Cardiac septum (tissue), 1 donor: ENCODE measurements at places on chromosomes 1 and 21. TPM values are rescaled to one million over a fixed set of nuclear protein-coding genes. Genes with fewer than 3 reads are reported as not detected.

DNA sequence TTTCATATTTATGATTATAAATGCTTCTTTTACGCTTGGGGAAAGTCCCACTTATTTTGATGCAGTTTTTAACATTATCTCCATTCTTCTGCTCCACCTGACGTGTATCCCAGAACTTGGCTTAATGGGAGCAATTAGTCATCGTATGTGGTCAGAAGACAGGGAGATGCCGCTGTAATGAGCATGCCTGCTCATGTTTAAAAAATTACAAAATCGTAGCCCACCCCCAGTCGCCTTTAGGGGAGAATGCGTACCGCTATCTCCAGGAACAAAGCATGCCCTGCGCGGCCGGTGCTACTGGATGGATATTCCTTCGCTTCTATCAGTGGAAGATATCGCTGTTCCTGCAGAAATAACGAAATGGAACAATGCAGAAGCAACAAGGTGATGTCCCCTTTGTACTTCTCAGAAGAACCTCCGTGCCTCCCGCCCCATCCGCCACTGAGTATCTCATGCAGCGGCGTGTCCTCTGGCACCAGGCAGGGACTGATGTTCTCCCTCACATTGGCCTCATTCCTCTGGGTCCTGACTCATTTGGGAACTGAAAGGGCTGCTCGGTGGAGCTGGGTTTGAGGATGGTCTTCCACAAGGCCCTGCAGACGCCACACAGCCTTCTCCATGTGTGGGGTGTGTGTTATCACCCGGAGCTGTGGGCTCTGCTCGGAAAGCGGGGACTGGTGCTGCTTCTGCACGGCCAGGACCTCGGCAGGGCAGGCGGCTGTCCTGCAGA, 116.3 kb upstream of the COL6A1 start:
- DNase-seq: peak; percentile 7

DNA sequence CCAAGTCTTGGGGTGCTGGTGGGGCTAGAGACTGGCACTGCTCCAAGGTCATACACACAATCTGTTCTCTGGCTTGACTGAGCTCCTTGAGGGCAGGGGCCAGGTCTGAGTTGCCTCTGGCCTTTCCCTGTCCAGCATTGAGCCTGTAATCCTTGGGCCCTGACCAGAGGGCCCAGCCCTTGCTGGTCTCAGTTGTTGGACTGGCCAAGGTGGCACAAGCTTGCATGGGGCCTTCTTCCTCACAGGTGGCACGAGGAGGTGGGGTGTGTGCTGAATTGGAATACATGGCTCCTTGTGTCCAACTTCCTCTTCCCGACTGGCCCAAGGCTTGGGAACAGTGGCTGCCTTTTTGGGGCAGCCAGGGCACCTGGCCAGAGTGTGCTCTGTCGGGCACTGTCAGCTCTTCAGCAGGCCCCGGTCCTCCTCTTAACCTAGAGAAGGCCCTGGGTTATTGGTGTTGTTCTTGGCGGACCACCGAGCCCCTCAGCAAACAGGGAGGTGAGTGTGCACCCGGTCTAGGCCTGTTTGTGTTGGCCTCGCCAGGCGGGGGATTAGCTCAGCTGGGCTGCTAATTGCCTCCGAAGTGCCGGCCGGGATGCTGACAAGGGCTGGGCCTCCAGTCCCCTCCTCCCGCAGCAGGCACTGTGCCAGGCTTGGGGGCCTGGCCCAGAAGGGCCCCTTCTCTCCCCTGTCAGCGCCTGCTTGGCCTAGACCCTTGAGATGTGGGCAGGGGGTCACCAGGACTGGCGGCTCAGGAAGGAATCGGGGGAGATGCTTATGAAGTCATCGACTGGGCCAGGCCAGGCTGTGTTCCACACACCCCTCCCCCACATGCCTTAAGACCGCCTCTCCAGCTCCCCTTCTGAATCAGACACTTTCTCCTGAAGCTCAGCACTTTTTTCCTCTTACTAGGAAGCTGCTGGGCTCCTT, 28.5 kb downstream of the WNT4 start:
- no peak for DNase-seq

Gene C1orf216
- total RNA-seq: 11.5 TPM

- no peak for DNase-seq
Measured at GRCh38 chr1:41476807-41477361, 7.6 kb downstream of the EDN2 start.

Gene AMPD1
- total RNA-seq: 0.30 TPM

Gene LCE2A
- not detected for total RNA-seq

DNA sequence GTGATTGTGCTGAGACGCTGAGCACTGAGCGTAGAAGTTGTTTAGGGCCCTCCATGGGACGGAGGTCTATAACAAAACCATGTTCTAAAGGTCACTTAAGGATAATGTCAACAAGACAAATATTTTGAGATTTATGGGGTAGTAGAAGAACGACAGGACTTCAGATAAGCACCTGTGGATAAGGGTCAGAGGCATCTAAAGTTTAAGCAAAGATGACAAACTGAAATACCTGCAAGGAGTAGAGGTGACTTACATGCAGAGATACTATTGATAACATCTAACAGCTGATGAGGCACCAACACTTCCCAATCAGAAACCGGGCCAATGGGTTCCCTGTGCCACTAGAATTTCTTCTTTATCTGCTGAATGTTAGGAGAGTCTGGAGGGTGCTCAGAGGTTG, 83.5 kb downstream of the CENPF start:
- no peak for DNase-seq

Gene SPRR3
- total RNA-seq: not detected

- DNase-seq: no peak
Measured at GRCh38 chr1:43074244-43074643, 97.8 kb downstream of the EBNA1BP2 start.

DNA sequence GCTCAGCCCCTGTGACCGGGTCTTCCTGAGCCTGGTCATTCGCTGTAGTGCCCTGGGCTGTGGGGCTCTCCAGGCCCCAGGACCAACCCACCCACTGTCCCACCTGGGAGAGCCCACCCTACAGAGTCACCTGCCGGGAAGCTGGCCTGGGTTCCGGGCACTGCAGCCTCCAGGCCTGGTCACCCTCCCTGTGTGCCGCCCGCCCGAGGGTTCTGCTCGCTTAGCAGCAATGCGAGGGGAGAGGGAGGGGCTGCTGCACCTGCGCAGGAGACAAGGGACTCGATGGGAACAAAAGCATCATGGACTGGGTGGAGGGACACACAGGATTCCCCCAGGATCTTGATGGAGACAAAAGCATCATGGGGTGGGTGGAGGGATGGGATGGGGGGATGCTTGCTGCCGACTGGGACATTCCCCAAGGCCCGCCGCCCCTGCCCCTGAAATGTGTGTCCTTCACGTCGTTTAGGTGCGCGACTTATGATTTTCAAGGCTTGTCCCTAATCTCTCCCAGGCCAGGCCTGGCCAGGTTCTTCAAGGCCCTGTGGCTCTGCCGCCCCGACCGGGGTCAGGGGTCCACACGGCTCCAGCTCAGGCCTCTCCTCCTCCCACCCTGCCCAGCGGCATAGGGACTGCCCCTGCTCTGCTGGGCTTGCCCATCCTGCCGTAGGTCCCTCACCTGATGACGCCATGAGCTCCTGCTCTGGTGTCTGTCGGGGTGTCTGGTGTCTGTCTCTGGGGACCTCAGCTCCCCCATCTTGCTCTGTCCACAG, 1.7 kb downstream of the KRTAP10-8 start:
- no peak for DNase-seq

- peak; percentile 67 for DNase-seq
Measured at GRCh38 chr1:3004285-3005205, 16.7 kb upstream of the ACTRT2 start.

- no peak for DNase-seq
Measured at GRCh38 chr1:7235871-7236517, 450.7 kb downstream of the CAMTA1 start.

GRCh38 chr1:11013160-11013531, 692 bp downstream of the TARDBP start:
- no peak for DNase-seq

Gene MTARC2
- total RNA-seq: 22.1 TPM

GRCh38 chr1:10814976-10815857, 18.8 kb upstream of the CASZ1 start:
- DNase-seq: no peak

DNA sequence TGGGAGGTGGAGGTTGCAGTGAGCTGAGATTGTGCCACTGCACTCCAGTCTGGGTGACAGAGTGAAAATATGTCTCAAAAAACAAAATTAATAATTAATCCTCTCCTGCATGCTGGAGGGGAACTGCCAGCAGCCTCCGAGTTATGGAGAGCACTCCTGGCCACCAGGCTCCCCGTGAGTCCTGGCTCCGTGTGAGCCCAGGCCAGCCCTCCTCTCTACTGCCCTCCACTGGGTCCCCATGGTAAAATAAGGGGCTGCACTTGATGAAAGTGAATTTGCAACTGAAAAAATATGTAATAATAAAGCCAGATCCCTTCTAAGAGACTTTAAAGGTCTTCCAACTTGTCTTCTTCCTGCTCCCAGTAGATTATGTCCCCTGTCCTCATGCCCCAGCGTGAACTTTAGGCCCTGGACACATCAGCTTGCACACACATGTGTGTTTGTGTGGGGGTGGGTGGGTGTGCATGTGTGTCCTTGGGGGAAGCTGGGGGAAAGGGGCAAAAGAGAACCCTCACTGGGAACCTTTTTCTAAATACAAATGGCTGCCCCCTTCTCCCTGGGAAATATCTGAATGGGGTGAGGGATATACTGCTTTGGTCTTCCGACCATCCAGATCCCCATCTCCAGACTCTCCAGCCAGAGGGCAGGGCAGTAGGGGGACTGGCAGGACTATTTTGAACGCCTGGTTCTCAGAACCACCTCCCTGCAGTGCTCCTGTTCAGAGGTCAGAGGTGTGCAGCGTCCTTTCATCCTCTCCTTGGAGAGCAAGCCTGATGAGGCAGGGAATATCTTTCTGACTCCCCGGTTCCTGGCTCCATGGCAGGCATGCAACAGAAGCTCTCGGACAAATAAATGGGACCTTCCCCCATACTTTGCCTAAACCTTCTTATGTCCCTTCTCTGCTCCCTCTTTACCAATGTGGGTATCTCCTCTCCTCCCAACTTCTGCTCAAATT, 26.2 kb downstream of the NEK2 start:
- no peak for DNase-seq

Gene IRF6
- total RNA-seq: 34.0 TPM

- DNase-seq: no peak
Measured at GRCh38 chr21:38596264-38597042, 98.2 kb upstream of the ERG start.

Gene LEPR
- 8.0 TPM for total RNA-seq

DNA sequence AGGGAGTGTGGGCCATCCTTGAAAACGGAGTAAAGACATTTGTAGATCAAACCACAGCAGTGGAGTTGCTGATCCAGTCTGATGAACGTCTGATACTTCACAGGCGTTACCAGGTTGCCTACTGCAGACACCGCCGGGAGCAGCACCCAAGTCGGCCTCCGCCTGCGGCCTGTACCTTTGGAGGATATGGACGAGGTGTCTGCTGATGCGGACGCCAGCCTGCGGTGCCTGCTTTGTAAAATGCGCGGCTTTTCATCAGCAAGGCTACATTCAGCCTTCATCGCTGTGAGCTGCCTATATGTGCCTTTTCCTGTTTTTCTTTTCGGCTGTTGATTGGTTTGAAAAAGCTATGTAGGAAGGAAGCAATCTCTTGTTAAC, 16.0 kb downstream of the SLX9 start:
- DNase-seq: no peak

Gene IL19
- not detected for total RNA-seq

Gene LAMC2
- total RNA-seq: 0.40 TPM

- DNase-seq: no peak
Measured at GRCh38 chr1:37636435-37636834, 1.7 kb upstream of the RSPO1 start.

DNA sequence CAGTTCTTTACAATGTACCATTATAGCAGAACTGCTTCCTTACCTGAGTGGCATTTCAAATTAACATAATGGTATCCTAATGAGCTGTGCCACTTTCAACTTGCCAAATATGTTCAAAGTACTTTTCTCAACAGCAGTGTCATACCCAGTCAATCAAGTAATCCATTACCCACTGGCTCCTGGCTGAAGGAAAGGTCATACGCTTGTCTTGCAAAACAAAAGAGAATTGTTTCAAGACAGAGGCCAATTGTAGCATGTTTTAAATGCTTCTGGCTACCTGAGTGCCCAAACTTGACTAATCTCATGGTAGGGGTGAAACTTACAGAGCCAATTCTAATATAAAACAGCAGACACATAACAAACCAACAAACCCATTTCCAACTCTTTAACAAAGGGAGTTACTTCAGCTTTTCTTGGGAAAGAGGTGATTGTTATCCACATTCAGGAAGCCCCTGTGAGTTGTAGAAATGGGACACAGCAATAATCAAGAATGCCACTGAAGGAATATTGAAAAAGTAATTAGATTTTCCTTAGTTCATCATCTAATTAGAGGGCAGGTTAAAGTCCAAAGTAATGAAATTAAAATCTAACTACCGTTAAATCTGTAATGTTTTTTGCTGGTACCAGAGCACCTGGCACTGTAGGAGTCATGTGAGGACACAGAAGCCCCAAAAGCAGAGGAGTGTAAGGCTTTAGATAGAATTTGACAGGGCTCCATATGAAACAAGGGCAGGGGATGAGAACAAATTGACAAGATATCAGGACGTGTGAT, 241.9 kb downstream of the RWDD3 start:
- no peak for DNase-seq

GRCh38 chr1:216651826-216652418, 71.3 kb downstream of the ESRRG start:
- no peak for DNase-seq

- no peak for DNase-seq
Measured at GRCh38 chr21:36627242-36627641, 71.7 kb upstream of the SIM2 start.

- no peak for DNase-seq
Measured at GRCh38 chr1:26281971-26282370, 2.1 kb downstream of the SH3BGRL3 start.

DNA sequence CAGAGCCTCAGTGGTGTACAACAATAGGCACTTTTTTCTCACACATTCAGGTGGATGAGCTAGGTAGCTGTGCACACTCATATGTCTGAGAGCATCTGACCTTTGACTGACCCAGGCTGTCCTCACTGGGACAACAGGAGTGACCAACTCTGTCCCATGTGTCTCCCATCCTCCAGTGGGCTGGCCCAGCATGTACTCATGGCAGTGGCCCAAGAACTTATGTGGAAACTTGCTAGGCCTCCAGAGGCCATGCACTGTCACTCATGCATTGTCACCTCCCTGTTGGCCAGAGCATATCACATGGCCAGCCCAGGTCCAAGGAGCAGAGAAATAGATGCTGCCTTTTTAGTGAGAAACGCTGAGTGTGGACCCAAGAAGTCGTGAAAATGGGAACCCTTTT, 158.8 kb downstream of the IGSF21 start:
- DNase-seq: no peak

- no peak for DNase-seq
Measured at GRCh38 chr1:8027748-8028570, 1.9 kb upstream of the ERRFI1 start.

Gene CYP4X1
- 0.86 TPM for total RNA-seq

DNA sequence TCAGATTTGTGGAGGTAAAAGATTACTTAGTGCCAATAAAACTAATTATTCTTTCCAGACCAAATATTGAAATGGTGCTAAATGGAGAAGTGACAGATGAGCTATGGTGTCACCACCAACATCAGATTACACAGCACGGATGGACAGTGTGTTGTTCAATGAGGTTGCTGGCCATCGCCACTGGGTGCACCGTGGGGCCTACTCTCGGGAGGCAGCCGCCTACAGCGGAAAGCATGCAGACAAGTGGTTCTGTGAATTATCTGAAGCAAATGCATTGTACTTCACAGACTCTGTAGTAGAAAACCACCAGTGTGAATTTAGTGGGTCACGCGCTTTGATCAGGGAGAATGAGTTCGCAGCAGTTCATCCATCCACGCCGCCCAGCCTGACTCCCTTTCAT, 42.3 kb downstream of the GNG4 start:
- DNase-seq: no peak

- DNase-seq: no peak
Measured at GRCh38 chr21:33899199-33899598, 16.4 kb downstream of the ATP5PO start.
